ENCODE measurements at places on chromosomes 4 and X. TPM values are rescaled to one million over a fixed set of nuclear protein-coding genes. Genes with fewer than 3 reads are reported as not detected.

GRCh38 chr4:139794158-139794954 lies 128.7 kb downstream of the MGST2 start:
- DNase-seq, result no peak

ELOVL6 gene
- 7.2 TPM for total RNA-seq

GRCh38 chr4:105120626-105121025 lies 26.1 kb upstream of the TET2 start:
- DNase-seq, result no peak

- DNase-seq, result peak; percentile 37
These were observed 42.8 kb downstream of the IL21 start for GRCh38 chr4:122577808-122578781.

- peak; percentile 75 for DNase-seq
These were observed 41.8 kb upstream of the TXK start for GRCh38 chr4:48175806-48176205.

DTHD1 gene
- total RNA-seq, result not detected

GRCh38 chr4:138845054-138845453 lies 170.5 kb upstream of the NOCT start:
- DNase-seq, result no peak

GRCh38 chr4:104210420-104210819 lies 284.3 kb downstream of the CXXC4 start:
- no peak for DNase-seq

ANAPC10 gene
- 31.7 TPM for total RNA-seq

GRCh38 chr4:76486588-76487276 lies 51.7 kb downstream of the SHROOM3 start:
- DNase-seq, result no peak

DNA sequence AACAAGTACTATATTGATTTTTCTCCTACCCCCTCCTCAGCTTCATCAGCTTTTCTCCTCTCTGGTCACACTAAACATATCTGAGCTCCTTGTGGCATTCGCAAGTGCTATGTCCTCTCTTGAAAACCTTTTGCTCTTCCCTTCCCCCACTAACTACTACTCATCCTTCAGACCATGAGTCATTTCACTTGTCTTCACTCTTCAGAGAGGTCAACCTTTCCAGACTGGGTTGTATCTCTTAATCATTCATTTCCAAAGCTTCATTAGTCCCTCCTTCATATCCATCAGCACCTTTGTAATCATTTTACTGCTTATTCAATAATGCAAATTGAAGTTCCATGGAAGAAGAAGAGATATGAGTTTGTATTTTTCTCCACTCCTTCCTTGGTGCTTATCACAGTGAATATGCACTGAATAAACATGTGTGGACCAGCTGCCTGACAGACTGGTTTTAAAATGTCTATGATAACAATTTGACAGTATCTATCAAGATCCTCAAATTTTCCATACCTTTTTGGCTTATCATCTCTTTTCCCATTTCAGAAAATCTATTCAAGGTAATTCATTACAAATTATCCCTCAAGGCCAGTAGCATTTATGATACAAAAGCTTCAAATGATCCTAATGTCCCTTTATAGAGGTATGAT lies 28.4 kb downstream of the DDX60L start:
- DNase-seq, result peak; percentile 90

MTCP1 gene
- total RNA-seq, result 2.9 TPM

DNA sequence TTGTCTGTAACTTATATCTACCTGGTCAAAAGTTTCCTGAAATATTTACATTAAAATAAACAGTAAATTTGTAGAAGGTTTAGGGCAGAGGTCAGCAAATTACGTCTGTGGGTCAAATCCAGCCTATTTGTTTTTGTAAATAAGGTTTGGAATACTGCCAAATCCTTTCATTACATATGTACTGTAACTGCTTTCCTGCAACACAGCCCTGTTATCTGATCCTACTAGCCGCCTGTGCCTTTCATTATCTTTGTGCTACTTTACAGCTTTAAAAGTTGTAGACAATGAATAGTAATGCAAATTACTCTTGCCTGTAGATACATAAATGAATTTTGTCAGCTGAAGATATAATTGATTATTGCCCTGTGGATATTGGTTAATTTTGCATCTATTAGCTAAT lies 369.6 kb upstream of the SLC7A11 start:
- no peak for DNase-seq
